ENCODE measurements at places on chromosomes 7 and 10.
A peak's percentile ranks its signal among the peaks of the same experiment; 100 is the strongest.

GRCh38 chr10:5428133-5428532 is 15.8 kb downstream of the NET1 start:
- DNase-seq: no peak

DNA sequence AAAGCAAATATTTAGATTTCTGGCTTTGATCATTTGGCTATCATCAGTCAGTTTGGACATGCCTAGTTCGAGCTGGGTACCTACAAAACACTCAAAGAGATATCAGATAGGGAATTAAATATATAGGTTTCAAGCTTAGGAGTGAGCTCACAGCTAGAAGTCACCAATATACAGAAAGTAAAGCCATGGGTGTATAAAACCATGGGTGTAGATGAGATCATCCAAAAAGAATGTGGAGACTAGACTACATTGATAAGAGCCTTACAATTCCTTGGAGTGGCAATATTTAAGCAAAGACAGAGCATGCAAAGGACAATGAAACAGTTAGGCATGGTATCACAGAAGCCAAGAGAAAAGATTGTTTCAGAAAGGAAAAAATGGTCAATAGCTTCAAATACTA is 7.2 kb upstream of the RALA start:
- DNase-seq: no peak

GRCh38 chr7:106568002-106568679 is 92.8 kb downstream of the CCDC71L start:
- no peak for DNase-seq

- no peak for DNase-seq
Observed at GRCh38 chr10:79023240-79024162, 45.3 kb upstream of the ZMIZ1 start.

DNA sequence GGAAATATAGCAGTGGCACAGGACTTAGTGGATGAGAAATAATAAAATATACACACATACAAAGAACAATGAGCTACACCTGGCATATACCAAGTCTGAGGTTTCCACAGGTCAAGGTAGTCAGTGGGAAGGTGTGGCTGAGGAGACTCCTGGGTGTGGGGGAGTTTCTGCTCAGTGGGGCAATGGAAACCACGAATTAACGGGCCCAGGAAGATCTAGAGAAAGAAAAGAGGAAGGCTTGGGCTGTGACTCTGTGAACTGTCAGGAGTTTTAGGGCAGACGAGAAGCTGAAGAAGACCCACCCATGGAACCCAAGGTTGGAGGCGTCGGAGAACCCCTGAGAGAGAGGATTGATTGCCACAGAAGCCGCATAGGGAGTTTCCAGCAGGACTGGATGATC is 196.5 kb downstream of the HERPUD2 start:
- no peak for DNase-seq

- no peak for DNase-seq
Observed at GRCh38 chr10:10053051-10053450, 964.6 kb upstream of the CELF2 start.

- DNase-seq: peak; percentile 35
Observed at GRCh38 chr10:60594476-60595051, 183.7 kb upstream of the CDK1 start.

DNA sequence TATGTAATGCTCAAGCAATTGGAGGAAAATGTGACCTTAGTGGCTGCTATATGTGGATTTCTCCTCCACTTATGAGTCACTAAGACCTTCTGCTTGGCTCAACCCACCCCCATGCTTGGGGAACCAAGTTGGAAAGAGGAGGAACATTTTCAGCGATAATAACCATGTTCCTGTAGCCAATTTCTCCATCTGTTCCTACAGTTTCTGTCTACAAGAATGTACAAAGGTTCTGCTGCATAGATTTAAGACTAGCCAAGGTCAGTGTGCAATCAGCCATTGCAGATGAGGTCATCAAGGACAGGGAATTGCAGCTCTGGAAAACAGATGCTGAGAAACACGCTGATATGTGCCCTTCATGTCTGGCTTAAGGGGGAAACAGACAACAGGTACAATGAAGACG is 5.6 kb upstream of the NRCAM start:
- peak; percentile 64 for DNase-seq

- no peak for DNase-seq
Observed at GRCh38 chr7:134740376-134740775, 39.1 kb upstream of the CALD1 start.

DNA sequence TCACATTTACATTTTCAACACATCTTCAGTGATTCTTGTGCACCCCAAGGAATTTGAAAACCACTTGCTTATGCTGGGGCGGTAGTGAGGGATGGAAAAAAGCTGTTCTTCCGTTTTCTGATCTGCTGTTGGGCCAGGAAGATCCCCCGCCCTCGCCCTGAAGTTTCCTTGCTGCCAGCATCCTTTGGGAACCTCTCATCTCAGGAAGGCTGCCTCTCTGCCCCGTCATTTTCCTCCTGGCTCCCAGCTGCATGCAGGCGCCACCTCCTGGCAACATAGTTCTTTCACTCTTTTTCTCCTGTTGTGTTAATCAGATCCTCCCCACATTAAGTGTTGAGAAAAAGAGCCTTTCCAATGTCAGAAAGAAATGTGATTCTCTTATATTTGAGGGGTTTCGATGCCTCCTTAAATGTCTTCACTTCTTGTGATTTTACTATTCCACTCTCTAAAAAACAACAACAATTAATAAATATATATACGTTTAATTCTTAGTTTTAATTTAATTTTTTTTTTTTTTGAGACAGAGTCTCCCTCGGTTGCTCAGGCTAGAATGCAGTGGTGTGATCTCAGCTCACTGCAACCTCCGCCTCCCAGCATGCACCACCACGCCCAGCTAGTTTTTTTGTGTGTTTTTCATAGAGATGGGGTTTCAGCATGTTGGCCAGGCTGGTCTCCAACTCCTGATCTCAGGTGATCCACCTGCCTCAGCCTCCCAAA is 122.9 kb downstream of the RALA start:
- peak; percentile 65 for DNase-seq

- DNase-seq: no peak
Observed at GRCh38 chr7:158531661-158532060, 56.0 kb downstream of the PTPRN2 start.

GRCh38 chr10:11473128-11473760 is 138.2 kb downstream of the USP6NL start:
- no peak for DNase-seq

- DNase-seq: peak; percentile 51
Observed at GRCh38 chr10:71693377-71693776, 26.2 kb downstream of the C10orf105 start.

GRCh38 chr10:59242991-59243390 is 66.5 kb downstream of the PHYHIPL start:
- no peak for DNase-seq

- no peak for DNase-seq
Observed at GRCh38 chr7:107105591-107106245, 61.2 kb downstream of the PRKAR2B start.

GRCh38 chr10:51260376-51260775 is 186.1 kb downstream of the PRKG1 start:
- no peak for DNase-seq

GRCh38 chr10:108608860-108609259 is 1314.5 kb downstream of the XPNPEP1 start:
- no peak for DNase-seq

DNA sequence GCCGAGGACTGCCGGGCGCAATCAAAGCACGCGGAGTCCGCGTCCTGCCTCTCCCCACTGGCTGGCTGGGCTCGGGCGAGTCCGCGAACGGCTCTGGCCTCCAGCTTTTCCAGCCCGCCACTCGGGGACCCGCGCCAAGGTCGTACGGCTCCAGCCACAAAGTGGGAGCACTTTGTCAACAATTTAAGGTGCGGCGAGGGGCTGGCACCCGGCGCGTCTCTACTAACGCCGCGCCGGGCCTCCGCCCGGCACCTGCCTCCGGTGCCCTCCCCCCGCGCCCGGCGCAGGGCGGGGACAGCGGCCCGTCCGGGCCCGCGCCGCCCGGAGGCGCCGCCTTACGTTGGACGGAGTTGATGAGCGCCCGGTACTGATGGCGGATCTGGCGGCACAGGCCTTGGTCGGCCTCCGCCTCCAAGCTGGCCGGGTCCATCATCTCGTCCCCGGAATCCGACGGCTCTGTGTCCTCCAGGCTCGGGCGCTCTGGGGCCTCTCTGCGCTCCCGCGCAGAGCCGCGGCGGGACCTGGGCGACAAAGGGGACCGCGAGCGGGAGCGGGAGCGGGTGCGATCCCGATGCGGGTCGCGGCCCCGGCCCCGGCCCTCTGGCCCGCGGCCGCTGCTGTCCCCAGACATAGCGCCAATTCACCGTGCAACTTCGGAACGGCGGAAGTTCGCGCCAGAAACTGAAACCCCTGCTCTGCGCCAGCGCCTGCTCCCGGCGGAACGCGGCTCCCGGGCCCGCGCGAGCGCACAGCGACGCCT is at the start of gene NSMCE4A:
TSS of gene NSMCE4A (minus strand) at position 683 of the 760 bp plus-strand sequence. CDS start at position 631, 52 bp downstream.
- DNase-seq: peak; percentile 40

DNA sequence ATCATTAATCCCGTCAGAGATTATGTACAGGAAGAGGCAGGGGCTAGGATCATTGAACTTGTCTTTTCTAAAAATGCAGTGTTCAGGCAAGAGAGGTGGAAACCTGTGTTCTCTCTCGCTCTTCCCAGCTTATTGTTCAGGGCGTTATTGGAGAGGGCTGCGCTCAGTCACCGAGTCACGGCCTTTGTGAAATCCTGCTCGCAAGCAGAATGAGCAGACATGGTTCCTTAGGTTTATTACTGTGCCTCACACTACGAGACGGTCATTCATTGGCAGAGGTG is 631 bp upstream of the PRKRIP1 start:
- no peak for DNase-seq

- peak; percentile 54 for DNase-seq
Observed at GRCh38 chr10:53886325-53887300, 914.4 kb downstream of the PCDH15 start.

GRCh38 chr7:36884351-36884750 is 160.1 kb upstream of the AOAH start:
- DNase-seq: no peak

- DNase-seq: no peak
Observed at GRCh38 chr10:77574438-77574837, 63.2 kb downstream of the KCNMA1 start.

DNA sequence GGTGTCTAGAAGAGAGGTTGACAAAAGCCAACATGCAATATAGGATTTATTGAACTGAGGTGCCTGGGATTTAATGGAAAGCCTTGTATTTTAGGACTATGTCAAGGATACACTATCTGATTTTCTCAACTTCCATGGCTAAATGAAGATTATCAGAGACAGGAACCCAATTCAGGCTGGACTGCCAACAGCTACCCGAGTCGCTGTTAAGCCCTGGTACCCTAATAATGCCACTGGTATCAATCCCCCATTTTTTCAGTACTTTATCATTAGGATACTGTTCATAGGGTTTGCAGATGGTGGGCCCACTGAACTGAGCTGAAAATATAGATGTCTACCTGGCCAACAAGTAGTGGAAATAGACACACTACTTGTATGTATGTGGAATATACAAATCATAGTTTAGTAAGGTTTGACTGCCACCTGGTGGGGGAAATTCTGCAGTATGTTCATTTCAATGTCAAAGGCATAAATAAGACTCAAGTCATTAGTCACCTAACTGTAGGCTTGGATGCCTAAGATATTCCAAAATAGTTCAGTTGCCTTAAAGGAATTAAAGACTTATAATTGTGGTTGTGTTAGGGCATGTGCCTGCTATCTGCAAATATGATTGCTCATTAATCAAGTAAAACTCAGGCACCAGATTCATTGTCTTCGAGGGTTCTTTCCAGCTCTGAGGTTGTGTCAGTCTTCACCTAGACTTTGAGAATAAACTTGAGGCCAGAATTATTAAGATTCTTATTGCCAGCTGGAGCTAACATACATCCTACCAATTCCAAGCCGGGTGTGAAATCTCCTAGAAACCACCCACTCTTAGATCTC is 34.1 kb upstream of the NOBOX start:
- peak; percentile 84 for DNase-seq

GRCh38 chr10:101923256-101923655 is 79.7 kb upstream of the KCNIP2 start:
- no peak for DNase-seq

All from renal cortical epithelial cell (primary cell).